ENCODE measurements at places on chromosomes 3 and 15.

- no peak for DNase-seq
Measured at GRCh38 chr15:88664151-88664778, 25.4 kb downstream of the ISG20 start.

- DNase-seq: no peak
Measured at GRCh38 chr15:25175033-25175788, 220.4 kb downstream of the SNRPN start.

GRCh38 chr3:98812851-98813374 lies 49.8 kb downstream of the ST3GAL6 start:
- DNase-seq: no peak

DNA sequence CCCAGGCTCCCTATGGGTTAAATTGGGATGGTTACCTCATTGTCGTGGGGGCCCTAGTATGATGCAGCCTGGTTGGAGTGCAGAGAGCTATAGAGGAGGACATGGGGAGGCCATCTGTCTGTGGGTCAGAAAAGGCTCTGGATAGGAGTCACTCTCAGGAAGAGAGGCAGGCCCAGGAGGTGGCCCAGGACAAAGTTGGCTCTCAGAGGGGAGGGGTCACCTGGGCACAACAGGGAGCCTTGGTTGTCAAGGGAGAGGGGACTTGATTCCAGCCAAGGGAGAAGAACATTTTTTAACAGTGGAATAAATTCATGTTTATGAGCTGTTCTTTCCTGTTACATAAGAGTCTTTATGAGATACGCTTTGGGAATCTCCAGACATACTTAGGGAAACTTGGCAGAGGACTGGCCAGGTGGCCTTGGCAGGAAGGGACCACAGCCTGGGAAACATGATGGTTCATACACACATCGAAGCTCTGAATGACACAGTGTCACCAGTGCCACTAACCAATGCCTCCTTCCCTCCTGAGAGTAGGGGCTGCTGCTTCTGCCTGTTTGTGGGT lies 27.5 kb upstream of the LCTL start:
- no peak for DNase-seq

GRCh38 chr3:140332131-140332530 lies 345.7 kb upstream of the TRIM42 start:
- DNase-seq: no peak

DNA sequence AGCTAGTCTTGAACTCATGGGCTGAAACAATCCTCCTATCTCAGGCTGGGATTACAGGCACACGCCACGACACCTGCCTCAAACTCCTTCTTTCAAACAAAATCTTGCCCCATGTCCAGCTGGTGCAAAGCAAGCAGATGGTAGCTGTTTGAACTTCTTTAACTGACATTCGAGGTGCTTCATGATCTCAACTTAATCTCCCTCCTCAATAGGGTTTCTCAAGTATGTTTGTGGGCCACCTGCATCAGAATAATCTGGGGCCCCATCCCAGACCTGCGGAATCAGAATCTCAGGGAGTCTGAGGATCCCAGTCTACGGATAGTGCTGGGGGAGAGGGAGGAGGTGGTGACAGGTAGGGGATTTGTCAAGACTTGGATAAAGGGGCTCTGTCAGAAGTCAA lies 20.9 kb upstream of the TRH start:
- no peak for DNase-seq

DNA sequence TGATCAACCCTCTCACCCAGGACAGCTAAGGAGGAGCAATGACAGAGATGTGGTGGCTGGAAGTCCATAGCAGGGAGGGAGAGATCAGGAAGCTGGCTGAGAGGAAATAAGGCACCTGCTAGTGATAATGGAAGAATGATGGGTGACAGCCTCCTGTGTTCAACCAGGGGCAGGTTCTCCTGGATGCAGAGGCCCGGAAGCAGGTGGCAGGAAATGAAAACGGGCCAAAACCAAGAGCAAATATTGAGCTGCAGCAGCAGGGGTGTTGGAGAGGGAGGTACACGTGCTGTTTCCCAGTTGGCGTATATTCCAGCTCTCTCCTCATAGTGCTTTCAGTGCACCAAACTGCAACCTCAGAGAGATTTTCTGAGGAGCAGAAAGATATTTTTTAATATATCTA lies 213.4 kb upstream of the TBL1XR1 start:
- no peak for DNase-seq

DNA sequence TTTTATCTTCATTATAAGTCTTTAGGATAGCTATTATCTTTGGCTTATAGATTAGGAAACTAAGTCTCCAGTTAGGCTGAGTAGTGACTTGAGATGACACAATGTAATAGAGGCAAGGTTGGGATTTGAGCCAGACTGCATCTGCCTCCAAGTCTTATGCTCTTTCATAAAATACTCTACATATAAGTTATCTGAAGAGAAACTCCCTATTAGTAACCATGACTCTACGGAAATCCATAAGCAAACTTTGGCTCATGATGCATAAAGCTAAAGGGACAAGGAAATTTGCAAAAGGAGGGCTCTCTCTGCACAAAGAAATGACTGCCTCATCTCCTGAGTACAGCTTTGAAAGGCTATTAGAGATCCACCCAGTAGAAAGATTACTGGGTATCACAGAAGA lies 77.6 kb upstream of the FRMD4B start:
- DNase-seq: no peak

DNA sequence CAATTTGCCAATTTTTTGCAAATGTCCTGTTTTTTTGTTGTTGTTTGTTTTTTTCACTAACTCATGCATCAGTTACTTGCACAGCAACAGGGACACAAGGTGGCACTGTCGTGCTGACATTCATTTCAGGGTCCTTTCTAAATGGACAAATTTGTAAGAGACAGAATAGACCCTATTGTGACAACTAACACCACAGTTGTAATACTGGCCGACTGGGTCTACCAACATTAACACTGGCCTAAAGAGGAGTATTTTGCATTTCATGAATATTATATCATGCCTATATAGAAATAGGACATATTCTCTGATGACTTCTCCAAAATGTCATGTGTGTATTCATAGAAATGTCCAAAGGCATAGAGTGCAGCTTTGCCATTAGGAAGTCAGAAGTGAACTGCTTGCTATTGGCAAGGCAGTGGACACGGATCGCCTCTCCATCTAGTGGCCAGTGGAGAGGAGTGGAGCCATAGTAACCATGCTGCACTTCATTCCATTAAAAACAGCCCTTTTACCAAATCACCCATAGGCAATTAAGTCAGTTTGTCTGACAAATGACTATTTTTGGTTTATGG lies 54.8 kb downstream of the ZBTB20 start:
- peak; percentile 23 for DNase-seq
